ENCODE measurements at places on chromosomes 2 and 18. TPM values are rescaled to one million over a fixed set of nuclear protein-coding genes. Genes with fewer than 3 reads are reported as not detected.

The CHN1 gene
- total RNA-seq = 58.4 TPM

DNA sequence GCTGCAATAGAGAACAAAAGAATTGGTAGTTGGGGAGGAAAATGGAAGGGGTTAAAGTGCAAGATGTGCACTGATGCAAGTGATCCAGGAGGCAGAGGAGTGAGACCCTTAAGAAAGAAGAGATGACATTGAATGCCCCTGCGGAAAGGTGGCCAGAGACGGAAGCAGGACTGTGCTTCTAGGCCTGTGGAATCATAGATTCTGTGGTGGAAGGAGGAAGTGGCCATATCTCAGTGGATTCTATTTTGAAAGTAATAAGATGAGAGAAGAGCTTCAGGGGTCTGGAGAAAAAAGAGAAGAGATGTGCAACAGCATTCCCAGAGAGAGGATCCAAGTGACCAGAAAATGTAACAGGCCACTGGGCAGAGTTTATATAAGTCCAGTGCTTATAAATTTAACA, 18.6 kb upstream of the GYPC start:
- no peak for DNase-seq

GRCh38 chr2:38648107-38648761, 17.7 kb upstream of the GALM start:
- DNase-seq = peak; percentile 22

GRCh38 chr18:71682591-71682990, 861.6 kb downstream of the CBLN2 start:
- no peak for DNase-seq

All from IMR-90 (cell line).